NCI-H1436 treated with DMSO at 0.1 percent for 48 hours (cell line): ENCODE measurements at places on chromosomes 12 and 14.

DNA sequence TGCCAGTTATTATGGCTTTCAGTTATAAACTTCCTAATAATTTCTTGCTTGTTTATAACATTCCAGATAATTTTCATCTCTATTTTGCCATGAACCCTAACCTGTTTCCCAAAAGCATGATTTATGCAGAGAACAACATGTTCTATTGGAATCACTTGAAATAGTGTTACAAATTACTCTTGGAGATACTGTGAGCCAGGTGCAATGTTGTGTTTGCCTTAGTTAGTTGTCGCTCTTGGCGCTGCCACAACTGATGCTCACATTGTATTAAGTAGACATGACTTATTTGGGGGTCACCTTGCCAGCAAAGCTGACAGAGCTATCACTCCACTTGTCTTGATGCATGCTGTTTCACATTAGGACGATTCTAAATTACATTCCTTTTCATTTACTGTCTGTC, 49.4 kb downstream of the TSPAN8 start:
- DNase-seq = no peak

- no peak for DNase-seq
Measured at GRCh38 chr12:48164451-48164850, 7.1 kb upstream of the ASB8 start.

- no peak for DNase-seq
Measured at GRCh38 chr14:55530464-55530863, 49.5 kb upstream of the KTN1 start.

GRCh38 chr12:3632256-3632655, 120.7 kb downstream of the CRACR2A start:
- no peak for DNase-seq

GRCh38 chr14:93737634-93738033, 50.7 kb downstream of the PRIMA1 start:
- no peak for DNase-seq

DNA sequence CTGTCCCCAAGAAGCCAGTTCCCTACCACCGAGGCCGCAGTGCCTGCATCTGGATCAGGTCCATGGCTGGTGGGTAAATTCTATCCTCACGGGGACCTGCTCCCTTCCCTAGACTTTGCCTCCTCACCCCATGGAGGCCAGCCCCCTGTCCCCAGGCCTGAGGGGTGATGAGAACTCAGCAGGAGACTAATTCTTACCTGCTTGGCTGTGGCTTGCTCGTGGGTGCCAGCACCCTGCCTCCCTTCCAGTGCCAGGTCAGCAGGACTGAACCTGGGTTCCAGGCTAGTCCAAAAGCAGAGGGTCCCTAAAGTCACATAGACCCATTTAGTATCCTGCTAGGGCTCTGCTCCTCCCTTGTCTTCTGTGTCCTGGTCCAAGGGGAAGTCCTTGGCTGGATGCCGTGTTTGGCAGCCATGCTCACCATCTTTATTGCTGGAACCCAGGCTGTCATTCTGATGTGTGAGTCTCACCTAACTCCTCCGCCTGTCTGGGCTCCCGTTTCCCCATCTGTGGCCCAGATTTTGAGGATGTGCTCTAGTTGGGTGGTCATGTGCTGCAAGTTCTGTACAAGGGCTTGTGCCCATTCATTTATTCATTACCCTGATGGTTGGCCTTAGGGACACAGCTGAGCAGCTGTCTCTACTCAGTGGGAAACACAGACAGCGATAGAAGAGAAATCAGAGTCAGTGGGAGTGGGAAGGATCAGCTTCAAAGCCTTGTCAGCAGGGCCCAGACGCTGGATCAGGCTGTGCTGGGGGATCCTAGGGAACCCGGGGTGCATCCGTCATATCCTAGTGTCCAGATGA, 949 bp downstream of the PLBD2 start:
- DNase-seq = no peak

DNA sequence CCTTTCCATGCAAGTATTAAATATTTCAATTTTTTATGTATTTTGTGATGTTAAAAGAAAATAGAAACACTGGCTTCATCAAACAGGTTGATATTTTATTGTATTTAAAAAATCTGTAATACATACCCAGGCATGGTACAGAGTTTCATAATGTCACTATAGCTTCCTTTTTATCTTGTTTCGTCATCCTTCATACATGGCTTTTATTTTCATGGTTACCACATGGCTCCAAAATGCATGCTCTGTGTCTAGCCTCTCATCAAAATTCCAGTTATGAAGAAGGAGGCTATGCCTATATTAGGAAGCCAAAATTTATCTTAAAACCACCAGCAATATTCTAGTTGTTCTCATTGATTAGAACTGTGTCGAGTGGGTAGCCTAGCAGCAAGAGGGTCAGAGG, 464.8 kb downstream of the BTG1 start:
- DNase-seq = no peak

GRCh38 chr12:90058704-90059103, 350.1 kb upstream of the ATP2B1 start:
- no peak for DNase-seq

DNA sequence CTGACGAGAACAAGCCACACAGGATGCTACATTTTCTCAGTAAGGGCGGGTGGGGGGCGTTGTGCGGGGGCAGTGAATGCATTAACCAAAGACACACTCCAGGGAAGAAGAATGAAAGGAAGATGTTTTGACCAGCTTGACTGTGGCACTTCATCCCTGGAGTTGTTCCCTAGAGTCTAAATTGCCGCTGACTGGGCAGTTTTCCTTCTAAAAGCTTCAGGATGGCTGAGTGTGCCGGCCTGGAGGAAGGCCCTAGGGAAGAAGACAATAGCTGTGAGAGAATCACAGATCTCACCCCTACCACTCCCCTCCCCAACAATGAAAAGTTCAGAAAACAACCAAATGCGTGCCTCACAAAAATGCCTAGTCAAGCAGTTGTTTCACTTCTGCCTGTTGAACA, 67.2 kb downstream of the NKX2-1 start:
- no peak for DNase-seq

DNA sequence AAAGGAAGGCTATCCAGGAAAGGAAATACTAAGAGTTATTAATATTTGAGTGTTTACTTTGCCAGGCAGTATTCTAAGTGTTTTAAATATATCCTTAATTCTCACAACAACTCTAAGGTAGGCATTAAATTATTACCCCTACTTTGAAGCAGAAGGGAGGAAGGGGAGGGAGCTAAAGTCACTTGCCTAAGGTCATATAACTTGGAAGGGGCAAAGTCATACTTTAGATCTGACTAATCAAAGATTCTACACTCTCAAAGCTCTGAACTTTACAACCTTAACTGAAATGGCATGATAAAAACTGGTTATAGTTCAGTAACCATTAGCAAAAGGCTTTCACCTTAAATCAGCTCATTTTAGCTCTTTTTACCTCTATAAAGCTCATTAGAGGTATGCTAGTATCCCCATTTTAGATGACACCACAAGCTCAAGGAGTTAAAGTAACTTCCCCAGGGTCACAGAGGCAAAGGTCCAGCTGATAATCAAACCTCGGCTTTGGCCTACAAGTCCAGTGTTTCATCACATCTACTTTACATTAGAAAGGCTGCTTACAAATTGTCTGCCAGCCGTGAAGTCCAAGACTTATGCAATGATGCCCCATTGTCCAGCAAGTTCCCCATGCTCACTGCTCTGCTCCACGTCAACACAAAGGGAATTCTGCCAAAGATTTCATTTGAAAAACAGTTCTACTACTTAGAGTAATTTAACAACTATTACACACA, 223.9 kb downstream of the MED13L start:
- no peak for DNase-seq
